ENCODE measurements at places on chromosomes 6 and 20.

- DNase-seq: no peak
These were observed 220.4 kb upstream of the ZNF217 start for GRCh38 chr20:53814060-53814459.

DNA sequence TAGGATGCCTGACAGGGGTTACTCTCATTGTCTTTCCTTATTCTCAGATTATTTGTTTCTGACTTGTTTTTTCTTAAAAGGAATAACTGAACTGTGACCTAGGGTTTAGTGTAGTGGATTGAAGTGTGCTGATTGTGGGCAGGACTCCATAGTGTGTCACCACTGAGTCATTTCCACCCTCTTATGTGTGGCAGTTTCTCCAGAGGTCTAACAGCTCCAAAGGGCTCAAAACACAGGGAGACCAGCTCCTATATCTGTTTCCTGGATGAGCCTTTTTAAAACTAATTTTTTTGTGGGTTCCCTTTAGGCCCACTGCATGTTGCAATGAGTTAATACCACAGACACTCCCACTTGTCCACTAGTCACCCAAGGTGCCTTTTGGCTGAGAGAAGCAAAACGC, 951.1 kb upstream of the ADGRB3 start:
- DNase-seq: no peak

DNA sequence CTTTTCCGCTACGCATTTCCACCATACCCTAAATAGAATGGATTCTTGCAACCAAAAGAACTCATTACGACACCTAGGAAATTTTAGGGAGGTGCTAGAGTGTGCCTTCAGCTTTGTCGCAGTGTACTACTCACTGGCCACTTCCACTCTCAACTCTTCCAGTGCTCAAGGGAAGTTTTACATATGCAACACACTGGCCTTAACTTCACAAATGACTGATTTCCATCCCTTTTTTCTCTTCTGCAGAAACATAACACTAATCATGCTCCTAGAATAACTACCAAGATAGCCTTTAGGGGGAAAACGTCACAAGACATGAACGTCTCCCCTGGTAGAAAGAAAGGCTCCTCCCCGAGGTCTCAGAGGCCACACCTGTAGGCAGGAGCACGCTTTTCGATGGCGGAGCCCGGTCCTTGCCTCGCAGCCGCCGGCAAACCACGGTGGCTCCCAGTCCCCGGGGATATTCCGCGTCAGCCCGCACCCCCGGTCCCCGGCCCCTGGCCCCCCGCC, 584 bp downstream of the LYRM4 start:
- peak; percentile 40 for DNase-seq

GRCh38 chr6:116471531-116471930, 10.4 kb downstream of the CALHM6 start:
- DNase-seq: no peak

DNA sequence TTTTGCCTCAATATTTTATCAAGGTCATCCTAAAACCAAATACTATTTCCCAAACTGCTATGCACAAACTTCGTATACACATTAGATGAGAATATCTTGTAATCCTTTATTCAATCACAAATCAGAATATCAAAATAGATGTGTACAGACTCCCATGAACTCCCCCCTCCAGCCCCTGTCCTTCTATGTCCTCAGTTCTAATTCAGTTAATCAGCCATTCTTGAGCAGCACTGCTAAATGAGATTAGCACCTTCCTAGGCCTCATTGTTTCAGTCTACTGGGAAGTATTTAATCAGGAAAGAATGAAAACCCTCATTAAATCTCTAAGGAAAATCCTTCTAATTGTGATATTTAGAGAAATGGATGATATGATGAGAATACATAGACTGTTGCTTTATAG, 36.6 kb downstream of the RCAN2 start:
- DNase-seq: no peak

DNA sequence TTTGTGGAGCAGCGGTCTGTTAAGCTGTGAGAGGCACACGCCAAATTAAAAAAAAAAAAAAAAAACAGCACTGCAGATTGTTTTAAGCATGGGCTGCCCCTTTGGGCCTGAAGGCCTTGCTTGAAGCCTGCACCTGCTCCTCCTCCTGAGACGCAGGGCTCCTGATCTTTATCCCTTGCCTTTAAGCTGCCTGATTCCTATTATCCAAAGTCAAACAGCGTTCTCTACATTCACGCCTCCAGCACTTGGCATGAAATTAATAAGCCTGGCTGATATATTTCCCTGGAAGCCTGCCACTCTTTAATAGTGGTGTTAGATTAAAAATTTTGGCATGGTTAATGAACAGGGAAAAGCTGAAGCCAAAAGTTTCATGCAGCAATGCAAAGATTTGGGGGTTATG, 163.9 kb downstream of the FAXC start:
- no peak for DNase-seq

GRCh38 chr6:169289257-169289618, 35.6 kb upstream of the THBS2 start:
- DNase-seq: no peak

GRCh38 chr20:38119446-38119845, 45.6 kb downstream of the TGM2 start:
- no peak for DNase-seq

GRCh38 chr6:136033416-136033815, 181.9 kb downstream of the PDE7B start:
- no peak for DNase-seq

GRCh38 chr6:5747379-5747778, 259.3 kb downstream of the NRN1 start:
- no peak for DNase-seq

- DNase-seq: no peak
These were observed 53.0 kb downstream of the HLA-A start for GRCh38 chr6:29995340-29995777.

GRCh38 chr20:53079261-53079691, 107.1 kb downstream of the TSHZ2 start:
- no peak for DNase-seq

GRCh38 chr20:56360908-56361205, 2.1 kb downstream of the FAM210B start:
- no peak for DNase-seq

GRCh38 chr6:163001330-163001729, 273.6 kb downstream of the PACRG start:
- no peak for DNase-seq

- DNase-seq: no peak
These were observed 109.7 kb upstream of the GMDS start for GRCh38 chr6:2355150-2355549.

GRCh38 chr20:9831032-9831431, 7.8 kb downstream of the PAK5 start:
- DNase-seq: no peak

GRCh38 chr6:107620732-107621131, 130.8 kb downstream of the SOBP start:
- DNase-seq: no peak

DNA sequence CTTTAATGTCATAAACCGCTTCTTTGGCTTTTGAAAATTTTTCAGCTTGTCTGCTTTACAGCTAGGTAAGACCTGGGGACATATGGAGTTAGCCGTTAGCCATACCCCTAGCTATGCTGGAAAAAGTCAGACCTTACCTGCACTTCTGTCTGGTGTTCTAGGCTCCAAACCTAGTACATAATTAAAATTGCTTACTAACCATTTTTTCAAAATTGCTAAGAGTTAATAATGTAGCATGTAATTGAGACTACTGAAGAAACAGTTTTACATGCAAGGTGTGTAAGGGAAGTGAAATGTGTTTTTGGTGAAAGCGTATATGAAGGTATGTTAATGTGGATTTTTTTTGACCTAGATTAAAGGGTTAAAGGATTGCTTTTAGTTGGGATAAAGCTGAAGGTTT, 336.9 kb downstream of the RNF144B start:
- no peak for DNase-seq

GRCh38 chr20:50930139-50930975, 880 bp downstream of the ADNP start:
- DNase-seq: no peak

GRCh38 chr20:19706463-19706862, 51.6 kb upstream of the RIN2 start:
- no peak for DNase-seq

DNA sequence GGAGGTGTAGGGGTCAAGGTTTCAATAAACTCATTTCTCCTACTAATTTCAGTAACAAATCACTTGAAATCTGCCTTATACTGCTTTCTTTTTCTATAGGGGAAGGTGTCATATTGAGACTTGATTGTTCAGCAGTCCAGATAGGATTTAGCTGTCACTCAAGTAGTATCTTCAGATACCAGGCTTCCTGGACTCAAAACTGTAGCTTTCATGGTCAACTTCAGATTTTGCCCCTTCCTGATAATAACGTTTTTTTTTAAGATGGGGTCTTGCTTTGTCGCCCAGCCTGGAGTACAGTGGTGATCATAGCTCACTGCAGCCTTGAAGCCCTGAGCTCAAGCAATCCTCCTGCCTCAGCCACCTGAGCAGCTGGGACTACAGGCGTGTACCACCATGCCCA, 77.8 kb downstream of the JAG1 start:
- DNase-seq: peak; percentile 61

- DNase-seq: no peak
These were observed 302.7 kb upstream of the PRDM1 start for GRCh38 chr6:105783333-105783935.

DNA sequence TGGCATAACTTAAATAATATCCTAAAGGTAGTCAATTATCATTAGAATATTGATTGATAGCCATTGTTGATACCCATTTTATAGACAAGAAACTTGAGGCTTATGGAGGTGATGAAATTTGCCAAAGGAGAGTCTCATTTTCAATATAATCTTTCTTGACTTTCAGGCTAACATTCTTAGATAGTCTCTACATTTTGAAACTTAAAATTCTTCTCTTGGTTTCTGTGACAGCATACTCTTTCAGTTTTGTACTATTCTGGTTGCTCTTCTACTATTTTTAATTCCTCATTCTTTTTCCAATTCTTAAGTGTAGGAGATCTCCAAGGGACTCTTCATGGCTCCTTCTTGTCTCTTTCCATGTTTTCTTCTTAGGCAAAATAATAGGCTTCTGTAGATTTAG, 3.7 kb upstream of the SH3BGRL2 start:
- no peak for DNase-seq

- DNase-seq: no peak
These were observed 268.5 kb upstream of the ECI2 start for GRCh38 chr6:4403828-4404227.

DNA sequence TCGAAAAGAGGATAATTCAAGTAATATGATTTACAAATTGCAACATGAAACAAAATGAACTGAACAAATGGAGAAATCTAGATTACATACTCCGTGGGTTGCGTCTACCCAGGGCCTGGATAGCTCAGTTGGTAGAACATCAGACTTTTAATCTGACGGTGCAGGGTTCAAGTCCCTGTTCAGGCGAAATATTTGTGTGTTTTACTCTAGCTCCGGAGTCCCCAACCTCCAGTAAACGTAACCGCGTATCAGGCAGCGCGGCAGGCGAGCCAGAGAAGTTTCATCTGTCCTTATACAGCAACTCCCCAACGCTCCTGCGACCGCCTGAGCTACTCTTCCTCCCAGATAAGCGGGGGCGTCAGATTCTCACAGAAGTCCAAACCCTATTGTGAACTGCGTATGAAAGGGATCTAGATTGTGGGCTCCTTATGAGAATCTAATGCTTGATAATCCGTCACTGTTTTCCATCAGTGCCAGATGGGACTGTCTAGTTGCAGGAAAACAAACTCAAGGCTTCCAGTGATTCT, 176.1 kb downstream of the TRIM27 start:
- DNase-seq: peak; percentile 75

- DNase-seq: no peak
These were observed 96.5 kb downstream of the SNAP25 start for GRCh38 chr20:10315138-10315537.

DNA sequence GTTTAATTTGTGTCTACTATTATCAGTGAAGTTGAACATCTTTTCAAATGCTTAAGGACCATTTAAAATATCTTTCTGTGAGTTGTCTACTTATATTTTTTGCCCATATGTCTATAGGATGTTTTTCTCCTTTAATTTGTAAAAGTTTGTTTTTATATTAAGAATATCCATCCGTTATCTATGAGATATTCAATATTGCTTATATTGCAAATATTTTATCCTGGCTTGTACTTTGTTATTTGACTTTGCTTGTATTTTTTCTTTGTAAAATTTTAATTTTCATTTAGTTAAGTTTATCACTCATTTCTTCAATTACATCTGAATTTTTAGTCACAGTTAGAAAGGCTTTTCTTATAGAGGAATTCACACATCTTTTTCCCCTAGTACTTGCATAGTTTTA, 117.0 kb upstream of the MLIP start:
- no peak for DNase-seq

GRCh38 chr6:33313105-33313708, 671 bp downstream of the TAPBP start:
- no peak for DNase-seq

DNA sequence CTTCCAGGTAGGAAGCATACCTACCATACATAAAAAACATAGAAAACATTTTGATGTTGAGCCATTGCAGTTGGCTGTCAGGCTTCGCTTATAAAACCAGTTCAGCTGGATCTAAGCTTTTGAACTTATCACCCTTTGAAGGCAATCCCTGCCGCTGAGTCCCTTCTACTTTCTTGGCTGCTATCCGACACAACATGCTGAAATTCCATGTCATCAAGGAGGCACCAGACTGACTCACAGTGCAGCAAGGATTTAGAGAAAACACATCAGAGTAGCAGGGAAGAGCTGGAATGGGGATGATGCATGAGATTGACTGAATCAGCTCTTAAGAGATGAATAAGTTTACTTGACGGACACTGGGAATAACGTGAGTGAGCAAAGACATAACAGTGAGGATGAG, 135.0 kb upstream of the MAN1A1 start:
- no peak for DNase-seq

DNA sequence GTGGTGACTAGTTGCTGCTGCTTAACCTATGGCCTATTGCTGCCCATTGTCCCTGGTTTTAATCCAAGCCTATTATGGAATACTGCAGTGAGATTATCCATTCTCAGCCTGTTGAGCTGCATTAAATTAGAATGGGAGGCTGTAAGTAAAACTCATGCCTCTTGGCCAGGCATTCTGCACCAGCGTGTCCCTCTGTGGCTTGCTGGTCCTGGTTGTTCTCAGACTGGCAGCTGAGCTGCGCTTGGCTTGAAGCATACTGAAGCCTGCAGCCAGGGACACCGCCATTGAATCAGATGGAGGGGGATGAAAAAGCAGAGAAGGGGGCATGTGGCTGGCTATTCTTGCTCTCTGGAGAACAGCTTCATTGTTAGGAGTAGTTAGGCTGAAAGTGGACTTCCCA, 15.6 kb downstream of the LRRN4 start:
- no peak for DNase-seq

GRCh38 chr20:2955257-2955970, 82.1 kb downstream of the PTPRA start:
- DNase-seq: no peak

GRCh38 chr6:118893064-118893806, 717 bp upstream of the ASF1A start:
- peak; percentile 52 for DNase-seq

DNA sequence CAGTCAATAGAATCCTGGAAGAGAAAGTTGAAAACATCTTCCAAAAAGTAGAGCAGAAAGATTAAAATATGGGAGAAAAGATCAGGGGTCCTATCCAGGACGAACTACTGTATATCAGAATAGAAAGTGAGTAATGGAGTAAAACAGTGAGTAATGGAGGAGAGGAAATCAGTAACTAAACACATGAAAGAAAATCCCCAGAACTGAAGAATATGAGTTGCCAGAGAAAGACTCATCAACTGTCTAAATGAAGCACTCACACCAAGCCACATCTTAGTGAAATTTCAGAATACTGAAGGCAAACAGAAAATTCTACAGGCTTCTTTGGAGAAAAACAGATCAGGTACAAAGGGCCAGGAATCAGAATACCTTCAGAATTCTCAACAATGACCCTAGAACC, 14.9 kb downstream of the IL17A start:
- DNase-seq: no peak

GRCh38 chr6:43796903-43797890, 27.2 kb downstream of the VEGFA start:
- DNase-seq: no peak

All from CMK (cell line).